IPS DF 6.9 (cell line): ENCODE measurements at places on chromosomes 12 and 14.

DNA sequence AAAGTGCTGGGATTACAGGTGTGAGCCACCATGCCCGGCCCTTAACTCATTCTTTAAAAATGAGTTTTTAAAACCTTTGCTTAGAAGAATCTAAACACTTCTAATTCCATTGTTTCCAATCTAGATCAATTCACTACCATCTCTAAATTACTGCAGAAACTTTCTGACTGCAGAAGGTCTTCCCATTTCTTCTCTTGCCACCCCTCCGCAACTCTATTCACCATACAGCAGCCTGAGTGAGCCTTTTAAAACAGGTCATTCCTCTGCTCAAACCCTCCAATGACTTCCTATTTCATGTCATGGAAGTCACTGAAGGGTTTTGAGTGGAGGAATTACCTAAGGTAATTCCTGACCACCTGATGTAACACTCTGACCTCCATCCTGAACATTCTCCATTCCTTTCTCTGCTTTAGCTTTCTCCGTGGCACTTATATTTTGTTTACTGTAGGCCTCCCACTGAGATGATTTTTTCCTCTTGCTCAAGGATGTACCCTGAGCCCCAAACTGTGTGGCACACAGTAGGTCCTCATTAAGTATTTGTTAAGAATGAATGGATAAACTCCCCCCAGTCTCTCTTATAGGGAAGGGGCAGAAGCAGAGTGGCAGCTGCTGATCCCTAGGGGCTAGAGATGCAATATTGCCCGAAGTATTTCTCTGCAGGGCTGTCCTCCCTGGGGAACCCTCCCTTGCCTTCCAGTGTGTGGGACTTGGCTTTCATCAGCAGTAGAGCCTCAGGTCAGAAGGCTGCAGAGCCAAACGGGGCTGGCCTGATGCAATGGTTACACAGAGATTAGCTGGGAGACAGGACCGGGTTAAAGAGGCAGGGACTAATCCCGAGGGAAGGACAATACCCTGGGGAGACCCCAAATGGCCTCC lies 1.2 kb downstream of the DDIT3 start:
- no peak for DNase-seq

GRCh38 chr12:45660330-45660729 lies 69.2 kb upstream of the ARID2 start:
- DNase-seq: no peak

GRCh38 chr12:111268738-111269572 lies 99.9 kb downstream of the PHETA1 start:
- DNase-seq: peak; percentile 25

DNA sequence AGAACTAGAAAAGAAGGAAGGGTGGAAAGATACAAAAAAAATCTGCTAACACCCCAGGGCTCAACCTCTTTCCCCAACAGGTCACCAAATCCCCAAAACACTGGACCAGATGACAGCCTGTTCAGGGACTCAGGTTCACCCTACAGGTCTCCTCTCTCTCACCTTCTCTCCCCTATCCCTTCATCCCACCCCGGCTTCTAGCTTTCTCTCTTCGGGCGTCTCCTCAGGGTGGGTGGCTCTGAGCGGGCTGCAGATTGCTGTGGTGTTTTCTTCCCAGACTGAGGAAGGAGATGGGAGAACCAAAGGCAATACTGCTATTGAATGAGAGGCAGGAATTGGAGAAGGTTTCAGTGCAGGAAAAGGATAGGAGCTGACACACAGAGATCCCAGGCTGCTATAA lies 39.3 kb downstream of the ANO2 start:
- DNase-seq: no peak

DNA sequence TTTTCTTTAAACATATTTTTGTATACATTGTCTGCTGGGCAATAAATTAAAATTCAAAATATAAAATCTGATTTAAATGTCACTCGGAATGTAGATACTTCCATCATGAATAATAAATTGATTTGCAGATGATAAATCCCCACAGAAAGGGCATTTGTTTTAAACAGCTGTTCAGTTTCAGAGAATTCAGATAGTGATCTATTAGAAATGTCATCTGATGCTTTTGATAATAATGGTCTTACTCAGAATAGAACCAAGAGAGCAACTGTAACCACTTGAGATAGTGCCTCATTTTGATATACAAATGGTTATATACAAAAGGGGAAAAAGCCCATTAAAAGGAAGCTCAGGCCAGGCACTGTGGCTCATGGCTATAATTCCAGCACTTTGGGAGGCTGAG lies 43.4 kb downstream of the CDK17 start:
- no peak for DNase-seq

DNA sequence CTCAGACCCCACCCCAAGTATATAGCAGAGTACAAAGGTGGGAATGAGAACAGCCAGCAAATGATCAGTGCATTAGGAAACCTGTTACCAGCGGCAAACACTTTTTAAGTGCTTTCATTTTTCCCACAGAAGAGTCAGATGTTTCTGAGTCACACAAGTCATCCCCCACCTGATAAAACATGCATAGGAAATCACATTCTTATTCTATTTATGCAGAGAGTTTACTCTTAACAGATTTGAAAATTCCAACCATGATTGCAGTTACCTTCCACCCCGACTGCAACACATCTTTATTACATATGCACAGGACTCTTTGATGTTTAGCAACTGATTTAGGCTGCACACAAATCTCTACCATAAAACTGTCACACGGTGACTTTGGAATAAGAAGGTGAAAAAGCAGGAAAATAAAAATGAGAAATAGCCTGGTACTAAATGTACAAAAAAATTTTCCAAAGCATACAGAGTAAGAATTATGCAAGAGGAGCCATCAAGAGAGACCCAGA lies 236.4 kb downstream of the PAWR start:
- no peak for DNase-seq

DNA sequence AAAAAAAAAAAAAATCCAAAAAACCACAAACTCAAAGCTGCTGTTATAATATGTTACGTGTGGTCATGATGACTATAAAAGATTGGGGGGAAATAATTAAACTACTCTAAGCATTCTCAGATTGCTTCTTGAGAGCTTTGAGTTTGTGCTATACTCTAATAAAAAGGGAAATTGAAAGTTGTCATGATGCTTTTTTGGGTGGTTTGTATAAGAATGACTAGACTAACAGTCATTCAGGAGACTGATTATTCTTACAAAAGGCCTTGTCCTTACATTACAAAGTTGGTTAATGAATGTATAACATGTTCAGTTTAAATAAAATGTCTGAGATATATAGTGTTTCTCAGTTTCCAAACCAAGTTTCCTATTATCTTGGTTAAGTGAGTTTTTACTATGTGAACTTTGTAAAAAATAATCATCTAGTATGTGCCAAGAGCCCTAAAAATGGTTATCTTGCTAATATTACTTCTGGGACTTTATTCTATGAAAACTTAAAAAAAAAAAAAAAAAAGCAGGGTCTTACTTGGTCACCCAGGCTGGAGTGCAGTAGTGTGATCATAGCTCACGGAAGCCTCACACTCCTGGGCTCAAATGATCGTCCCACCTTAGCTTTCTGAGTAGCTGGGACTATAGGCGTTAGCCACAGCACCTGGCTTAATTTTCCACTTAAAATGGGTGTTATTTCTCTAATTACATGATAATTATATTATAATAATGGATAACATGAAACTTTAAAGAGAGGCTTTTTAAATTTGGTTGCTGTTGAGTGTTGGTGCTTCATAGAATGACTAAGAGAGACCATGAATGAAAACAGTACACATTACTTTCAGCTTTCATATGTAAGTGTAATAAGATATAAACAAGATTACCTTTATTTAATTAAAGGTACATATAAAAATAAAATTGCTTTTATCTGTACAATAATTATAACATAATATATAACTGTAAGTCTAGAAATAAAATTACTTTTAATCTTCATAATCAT lies 459.6 kb upstream of the RGS6 start:
- no peak for DNase-seq

- DNase-seq: no peak
Measured at GRCh38 chr12:47828976-47829482, 9.3 kb upstream of the HDAC7 start.

DNA sequence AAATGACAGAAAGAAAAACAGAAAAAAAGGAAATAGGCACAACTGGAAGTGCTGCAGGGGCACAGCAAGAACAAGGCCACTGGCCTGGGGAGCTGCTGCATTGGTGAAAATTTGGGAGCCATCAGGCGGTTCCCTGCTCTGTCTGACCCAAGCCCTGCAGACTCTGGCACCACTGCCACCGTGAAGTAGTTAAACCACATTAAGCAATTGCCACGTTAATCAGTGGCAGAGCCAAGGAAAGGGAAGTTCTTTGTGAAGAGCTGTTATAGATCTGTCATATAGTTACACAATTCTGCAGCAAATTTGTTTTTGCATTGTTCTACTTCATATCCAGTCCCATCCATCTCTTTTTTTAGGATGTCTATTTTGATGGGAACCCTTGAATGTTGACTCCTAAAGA lies 915.3 kb downstream of the FSCB start:
- no peak for DNase-seq

DNA sequence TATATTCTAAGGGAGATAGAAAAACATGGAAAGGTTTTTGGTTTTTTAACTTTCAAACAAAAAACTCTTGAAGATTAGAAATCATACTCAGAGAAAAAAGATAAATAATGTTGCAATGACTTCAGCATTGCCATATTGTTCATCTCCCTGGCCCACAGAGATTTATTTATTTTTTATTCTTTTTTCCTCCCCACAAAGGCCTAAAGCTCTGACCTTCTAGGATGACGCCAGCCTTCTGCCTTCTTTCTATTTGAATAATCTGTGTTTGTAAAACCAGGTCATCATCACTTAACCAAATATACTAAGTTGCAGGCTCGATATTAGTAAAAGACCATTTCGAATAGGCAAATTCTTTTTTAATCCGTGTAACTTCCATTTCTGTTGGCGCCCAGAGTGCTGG lies 4.4 kb upstream of the DCP1B start:
- no peak for DNase-seq

GRCh38 chr14:87196436-87196835 lies 796.5 kb downstream of the GALC start:
- no peak for DNase-seq

DNA sequence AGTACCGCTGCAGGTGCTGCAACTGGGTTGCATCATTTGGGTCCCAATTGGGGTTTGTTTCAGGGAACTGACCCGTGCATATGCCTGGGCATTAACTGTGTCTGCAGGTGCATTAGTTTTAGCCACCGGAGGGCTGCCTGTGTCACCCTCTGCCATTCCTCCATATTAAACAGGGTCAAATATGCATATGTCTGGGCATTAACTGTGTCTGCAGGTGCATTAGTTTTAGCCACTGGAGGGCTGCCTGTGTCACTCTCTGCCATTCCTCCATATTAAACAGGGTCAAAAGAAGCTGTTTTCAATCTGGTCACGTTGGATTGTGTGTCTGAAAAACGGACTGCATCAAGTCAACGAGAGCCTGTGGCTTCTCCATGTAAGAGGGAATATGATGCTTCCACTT lies 1317.0 kb downstream of the TMEM121 start:
- no peak for DNase-seq

DNA sequence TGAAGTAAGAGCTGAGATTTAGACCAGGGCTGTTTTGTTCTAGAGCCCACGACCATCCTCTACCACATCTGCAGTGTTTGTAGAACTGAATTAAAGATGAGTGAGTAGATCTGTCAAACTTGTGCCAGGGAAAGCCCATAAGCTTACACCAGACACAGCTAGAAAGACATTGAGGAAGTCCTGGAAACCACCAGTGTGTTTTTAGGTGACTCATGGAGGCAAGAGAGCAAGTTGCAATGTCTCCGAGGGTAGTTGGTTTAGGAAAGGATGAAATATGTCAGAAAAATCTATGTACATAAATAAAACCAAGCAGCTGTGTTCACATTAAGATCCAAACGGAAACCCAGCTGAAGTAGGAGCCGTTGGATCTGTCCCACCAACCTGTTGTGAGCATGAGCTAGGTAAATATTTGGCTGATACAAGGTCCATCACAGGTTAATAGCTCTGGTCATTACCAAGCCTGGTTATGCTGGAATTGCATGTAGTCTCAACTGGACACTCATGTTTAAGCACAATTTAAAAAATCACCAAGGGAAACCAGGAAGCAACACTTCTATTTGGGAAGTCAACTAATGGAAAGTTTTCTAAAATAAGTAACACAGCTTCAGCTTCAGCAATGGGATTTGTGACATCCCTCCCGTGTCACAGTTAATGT lies 49.9 kb upstream of the PLEKHG3 start:
- DNase-seq: no peak

- DNase-seq: peak; percentile 50
Measured at GRCh38 chr12:132523576-132524331, 33.8 kb downstream of the FBRSL1 start.

GRCh38 chr12:2118061-2118460 lies 65.3 kb downstream of the CACNA1C start:
- DNase-seq: no peak

DNA sequence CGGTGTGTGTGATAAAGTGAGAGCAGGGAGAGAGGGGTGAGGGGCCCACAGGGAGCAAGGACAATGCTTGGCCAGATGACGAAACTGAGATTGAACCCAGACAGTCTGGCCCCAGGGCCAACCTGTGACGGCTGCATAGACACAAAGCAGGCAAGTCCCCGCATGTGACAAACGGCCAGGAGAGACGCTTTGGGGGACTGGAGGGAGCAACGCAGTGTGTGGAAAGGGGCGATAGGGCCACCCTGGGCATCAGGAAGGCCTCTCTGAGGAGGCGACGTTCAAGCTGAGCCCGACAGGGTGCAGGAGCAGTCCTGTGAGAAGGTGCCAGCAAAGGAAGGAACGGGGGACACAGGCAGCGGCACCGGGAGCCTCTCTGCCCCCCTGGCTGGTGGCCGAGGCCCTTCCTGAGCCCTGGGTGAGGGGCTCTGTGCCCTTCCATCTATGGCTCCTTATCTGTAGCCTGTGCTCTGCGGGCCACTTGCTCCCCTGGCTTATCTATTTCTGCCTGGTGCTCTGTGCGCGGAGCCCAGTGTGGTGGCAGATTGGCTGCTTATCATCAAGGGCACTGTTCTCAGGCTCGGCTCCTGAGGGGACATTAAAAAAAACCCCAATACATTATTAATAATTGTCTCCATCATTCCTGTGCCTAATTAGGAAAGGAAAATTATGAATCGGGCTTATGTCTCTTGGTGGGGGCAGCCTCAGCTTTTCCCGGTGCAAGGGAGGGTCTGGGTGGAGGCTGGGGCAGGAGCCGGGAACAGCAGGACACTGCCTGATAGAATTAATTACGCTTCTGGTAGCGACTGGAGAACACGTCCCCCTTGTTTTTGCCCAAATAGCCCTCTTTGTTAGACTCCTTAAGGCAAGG lies 39.8 kb downstream of the PRIMA1 start:
- DNase-seq: no peak

GRCh38 chr12:118617611-118618450 lies 241.5 kb downstream of the SUDS3 start:
- DNase-seq: no peak
